ENCODE measurements at places on chromosomes 4 and X.

- DNase-seq: no peak
These were observed 249.5 kb downstream of the GPM6A start for GRCh38 chr4:175562542-175562941.

- no peak for DNase-seq
These were observed 1.7 kb downstream of the CLCN4 start for GRCh38 chrX:10158279-10159144.

- no peak for DNase-seq
These were observed 27.5 kb upstream of the OTUD4 start for GRCh38 chr4:145207934-145208333.

GRCh38 chr4:130359542-130359941 is 1263.6 kb downstream of the C4orf33 start:
- no peak for DNase-seq

- DNase-seq: no peak
These were observed 74.5 kb downstream of the RFC1 start for GRCh38 chr4:39291686-39292085.

GRCh38 chr4:148443512-148444295 is 1.5 kb upstream of the NR3C2 start:
- DNase-seq: peak; percentile 68

DNA sequence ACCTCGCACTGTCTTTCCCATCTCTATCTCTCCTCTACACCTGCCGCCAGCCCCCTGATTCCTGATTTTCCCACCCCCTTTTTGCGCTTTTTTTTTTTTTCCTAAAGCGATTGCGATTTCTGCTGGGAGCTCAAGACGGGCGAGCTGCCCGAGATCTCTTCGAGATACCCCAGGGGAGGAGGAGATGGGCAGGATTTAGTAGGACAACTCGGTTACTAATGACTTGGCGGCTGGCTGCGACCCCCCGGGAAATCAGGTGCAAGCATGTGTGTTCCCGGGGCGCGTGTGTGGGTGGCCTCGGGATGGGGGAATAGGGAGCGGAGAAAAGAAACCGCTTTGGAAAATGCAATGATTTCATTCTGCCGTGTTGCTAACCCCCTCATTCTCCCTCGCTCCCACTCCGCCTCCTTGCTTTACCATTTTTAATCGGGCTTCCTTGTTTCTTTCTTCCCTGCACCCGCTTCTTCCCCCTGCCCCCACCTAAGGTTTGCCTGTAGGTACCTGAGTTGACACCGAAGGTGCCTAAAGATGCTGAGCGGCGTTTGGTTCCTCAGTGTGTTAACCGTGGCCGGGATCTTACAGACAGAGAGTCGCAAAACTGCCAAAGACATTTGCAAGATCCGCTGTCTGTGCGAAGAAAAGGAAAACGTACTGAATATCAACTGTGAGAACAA is 4.4 kb downstream of the SLITRK2 start:
- DNase-seq: no peak

DNA sequence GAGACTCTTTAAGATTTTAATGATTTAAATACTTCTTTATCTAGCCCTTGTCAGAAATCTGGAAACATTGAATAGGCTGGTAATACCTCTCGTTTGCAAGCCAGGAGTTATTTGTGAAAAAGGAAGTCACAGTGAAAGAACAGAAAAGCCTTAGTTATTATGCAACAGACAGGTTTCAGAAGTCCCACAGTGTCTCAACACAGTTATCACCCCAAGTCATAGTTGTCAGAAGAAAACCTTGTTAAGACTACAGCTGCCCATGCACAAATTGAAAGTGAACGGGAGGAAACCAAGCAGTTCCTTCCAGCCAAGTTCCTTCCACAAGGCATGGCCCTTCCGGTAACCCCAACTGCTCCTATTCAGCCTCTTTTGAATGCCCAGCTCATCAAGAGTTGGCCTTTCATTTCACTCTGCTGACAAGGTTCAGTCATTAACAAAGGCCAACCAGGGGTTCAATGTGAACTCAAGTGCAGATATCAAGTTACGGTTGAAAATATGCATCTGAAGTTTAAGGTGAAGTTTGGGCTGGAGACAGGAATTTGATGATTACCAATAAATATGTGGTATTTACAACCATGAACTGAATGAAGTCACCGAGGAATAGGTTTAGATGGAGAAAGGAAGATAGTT is 15.6 kb downstream of the ALPK1 start:
- no peak for DNase-seq

- no peak for DNase-seq
These were observed 56.3 kb upstream of the SHOX start for GRCh38 chrX:574251-574650.

DNA sequence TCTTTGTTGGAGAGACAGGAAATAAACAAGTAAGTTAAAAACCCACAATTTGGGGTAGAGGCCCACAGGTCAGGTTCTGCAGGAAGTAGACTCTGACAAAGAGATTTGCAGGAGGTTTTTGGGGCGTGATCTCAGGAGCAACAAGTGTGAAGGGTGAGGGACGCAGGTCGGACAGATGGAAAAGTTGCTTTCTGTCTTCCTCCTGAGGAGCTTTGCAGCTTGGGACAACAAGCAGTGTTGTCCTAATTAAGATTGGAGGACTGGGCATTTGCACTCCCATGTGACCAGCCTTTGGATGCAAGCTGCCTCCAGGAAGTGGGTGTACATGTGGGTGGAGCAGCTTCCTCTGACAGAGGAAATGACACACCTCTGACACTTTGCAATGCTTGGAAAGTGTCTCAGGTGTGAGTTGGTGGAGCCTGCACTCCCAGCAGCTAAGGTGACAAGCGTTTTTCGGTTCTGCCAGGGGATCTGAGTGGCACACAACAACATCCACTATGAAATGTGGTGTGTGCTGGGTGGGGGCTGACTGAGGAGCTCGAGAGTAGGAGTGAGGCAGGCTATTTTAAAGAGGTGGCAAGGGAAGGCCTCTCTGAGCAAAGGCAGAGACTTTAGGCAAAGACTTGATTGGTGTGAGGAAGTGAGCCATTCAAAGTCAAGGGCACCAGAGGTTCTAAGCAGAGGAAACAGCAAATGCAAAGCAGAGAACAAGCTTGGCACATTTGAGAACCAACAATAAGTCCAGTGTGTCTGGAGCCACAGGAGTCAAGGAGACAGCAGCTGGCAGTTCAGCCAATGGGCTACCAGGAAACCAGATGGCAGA is 339.8 kb upstream of the GATB start:
- DNase-seq: peak; percentile 73

DNA sequence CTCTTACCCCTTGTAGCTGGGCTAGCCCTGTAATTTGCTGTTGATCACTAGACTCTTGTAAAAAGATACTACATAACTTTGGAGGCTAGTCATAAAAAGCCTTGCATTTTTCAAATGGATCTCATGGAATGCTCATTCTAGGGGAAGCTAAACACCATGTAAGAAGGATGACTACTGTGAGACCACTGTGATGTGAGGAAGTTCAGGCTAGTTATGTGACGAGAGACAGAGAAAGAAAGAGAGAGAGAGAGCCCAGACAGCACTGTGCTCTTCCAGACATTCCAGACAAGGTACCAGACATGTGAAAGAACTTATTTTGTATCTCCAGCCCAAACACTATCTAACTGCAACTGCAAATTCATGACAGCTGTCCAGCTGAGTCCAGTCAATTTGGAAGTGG is 404.6 kb upstream of the PITX2 start:
- no peak for DNase-seq

DNA sequence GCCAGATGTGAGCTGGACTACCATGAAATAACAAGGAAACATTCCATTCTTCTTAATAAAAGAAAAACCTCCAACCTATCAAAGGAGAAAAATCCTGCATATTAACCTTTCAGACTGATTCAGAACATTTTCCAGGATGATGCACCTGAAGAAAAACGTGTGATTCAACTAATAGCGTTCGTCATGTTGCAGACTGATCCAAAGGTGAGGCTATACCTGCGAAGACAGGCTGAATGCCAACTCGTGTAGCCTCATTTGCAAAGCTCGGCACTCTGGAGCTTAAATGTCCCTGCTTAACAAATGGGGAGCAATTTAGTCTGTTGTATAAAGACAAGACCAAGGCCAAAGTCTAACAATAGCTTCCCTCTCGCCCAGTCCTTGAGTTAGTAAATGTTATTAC is 172.0 kb upstream of the NOCT start:
- no peak for DNase-seq

GRCh38 chrX:75546724-75547511 is 24.1 kb upstream of the ZDHHC15 start:
- DNase-seq: no peak

DNA sequence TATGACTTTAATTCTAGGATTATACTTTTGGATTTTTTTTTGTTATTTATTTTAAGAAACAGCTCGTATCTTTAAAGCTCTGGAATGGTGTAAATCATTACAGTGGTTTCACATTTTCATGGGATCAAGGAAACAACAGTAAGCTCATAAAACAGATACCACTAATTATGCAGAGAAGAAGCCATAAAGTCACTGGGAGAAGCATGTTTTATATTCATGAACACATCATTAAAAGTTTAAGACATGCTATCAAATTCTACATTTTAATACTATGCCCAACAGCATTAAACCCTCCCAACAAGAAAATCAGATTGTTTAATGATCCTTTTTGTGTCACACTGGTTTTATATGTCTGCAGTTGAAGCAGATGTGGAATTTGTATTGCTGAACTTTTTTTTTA is 149.9 kb downstream of the FBXO8 start:
- DNase-seq: no peak

GRCh38 chrX:94454606-94455005 is 780.6 kb downstream of the FAM133A start:
- DNase-seq: no peak

GRCh38 chrX:790783-791360 is 160.3 kb downstream of the SHOX start:
- no peak for DNase-seq

DNA sequence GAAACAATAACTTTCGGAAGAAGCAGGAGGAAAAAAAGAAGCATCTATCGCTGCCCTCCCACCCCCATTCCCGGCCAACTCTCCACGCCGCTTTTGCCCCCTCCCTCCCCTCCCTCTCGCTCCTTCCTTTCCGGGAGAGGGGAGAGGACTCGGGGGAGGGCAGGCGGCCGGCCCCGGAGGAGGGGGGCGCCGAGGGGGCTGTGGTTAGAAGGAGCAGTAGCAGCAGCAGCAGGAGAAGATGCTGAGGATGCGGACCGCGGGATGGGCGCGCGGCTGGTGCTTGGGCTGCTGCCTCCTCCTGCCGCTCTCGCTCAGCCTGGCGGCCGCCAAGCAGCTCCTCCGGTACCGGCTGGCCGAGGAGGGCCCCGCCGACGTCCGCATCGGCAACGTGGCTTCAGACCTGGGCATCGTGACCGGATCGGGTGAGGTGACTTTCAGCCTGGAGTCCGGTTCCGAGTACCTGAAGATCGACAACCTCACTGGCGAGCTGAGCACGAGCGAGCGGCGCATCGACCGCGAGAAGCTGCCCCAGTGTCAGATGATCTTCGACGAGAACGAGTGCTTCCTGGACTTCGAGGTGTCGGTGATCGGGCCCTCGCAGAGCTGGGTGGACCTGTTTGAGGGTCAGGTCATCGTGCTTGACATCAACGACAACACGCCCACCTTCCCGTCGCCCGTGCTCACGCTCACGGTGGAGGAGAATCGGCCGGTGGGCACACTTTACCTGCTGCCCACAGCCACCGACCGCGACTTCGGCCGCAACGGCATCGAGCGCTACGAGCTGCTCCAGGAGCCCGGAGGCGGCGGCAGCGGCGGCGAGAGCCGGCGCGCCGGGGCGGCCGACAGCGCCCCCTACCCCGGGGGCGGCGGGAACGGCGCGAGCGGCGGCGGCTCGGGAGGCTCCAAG is 1.3 kb downstream of the PCDH7 start:
- DNase-seq: peak; percentile 33

- DNase-seq: no peak
These were observed 20.3 kb upstream of the LSM6 start for GRCh38 chr4:146155152-146155724.

- DNase-seq: no peak
These were observed 121.9 kb upstream of the PDLIM3 start for GRCh38 chr4:185657183-185657582.

GRCh38 chr4:17558941-17559708 is 17.9 kb upstream of the LAP3 start:
- no peak for DNase-seq

All from activated naive CD8-positive, alpha-beta T cell treated with anti-CD3 and anti-CD28 coated beads, Interleukin-2, amount 10 ng/mL, durations not matched to agents 7 days and 5 days (primary cell).